ENCODE measurements at places on chromosomes 12 and 14.

DNA sequence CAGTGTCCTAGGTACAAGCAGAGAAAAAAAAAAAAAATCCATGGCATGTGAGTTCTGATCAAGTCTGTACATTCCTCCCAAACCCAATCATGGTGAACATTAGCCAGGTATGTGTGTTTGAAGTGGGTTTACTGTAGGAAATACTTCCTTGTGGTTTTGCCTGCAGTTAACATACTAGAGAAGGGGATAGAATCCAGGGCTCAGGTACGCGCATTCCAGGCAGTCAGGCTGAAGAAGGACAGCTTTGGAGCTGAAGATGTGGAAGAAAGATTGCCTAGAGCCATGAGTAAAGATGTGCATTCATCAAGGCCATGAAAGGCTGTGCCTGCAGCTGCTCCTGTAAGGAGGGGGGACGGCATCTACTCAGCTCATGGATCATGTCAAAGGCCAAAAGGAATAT, 88.2 kb upstream of the NTF3 start:
- no peak for DNase-seq

GRCh38 chr14:106493962-106494823, 967.8 kb downstream of the TMEM121 start:
- no peak for DNase-seq

DNA sequence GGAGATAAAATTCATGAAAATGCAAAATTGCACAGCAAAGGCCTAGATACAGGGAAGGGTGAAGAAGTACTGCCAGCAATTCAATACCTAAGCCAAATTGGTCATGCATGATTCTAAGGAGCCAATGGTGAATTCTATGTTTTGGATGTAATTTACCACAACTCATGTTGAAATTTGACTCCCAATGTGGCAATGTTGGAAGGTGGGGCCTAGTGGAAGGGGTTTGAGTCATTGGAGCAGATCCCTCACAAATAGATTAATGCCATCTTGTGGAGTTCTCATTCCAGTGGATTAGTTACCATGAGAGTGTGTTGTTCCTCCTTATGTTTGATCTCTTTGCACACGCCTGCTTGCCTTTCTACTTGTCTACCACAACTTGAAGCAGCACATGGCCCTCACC, 194.0 kb upstream of the ALG10 start:
- DNase-seq, result no peak

DNA sequence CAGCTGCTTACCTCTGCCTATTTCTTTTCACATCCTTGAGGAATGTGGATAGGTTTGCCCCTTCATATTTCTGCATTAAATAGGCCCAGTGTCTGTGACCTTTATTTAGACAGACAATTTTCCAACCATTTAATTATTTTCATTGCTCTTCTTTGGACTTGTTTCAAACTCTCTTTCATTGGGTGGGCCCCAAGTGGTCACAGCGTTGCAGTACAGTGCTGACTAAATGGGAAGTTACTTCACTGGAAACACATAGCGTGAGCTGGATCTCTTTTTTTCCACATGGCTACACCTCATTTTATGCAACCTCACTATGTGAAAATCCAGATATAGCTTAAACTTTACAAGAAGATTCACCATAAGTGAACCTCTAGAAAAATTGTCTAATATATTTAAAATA, 438.9 kb downstream of the ADAMTS20 start:
- DNase-seq, result no peak

GRCh38 chr14:32010604-32011125, 66.4 kb upstream of the ARHGAP5 start:
- no peak for DNase-seq

GRCh38 chr12:117674313-117674712, 294.5 kb downstream of the KSR2 start:
- no peak for DNase-seq

DNA sequence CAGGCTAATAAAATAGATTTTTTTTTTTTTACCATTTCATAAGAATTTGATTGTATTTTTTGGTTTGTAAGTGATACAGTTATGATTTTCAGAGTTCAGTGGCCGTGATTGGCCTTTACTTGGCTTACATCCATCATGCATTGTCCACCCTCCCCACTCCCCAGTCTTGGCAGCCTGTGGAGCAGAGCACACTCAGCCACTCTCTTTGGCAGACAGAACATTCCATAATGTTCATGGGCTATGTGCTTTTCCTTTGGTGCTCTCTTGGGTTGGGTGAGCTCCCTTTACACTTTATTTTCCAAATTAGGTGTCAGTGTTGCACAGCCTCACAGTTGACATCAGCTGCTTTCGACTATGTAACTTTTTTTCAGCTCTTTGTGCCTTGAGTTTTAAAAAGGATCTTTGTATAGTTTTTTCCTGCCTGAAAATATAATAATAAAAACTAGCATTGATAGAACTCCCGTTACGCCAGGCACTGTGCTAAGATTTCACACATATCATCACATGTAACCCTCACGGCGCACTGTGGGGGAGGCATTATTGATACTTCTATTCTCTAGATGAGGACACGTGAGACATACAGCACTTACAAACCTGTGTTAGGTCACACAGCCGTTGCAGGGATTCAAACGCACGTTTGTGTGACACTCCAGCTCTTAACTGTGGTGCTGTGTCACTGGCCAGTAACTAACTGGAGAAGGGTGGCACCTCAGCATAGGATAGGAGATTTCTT, 21.5 kb downstream of the SUDS3 start:
- no peak for DNase-seq

Measured in type B pancreatic cell (in vitro differentiated cells).